ENCODE measurements at places on chromosomes 2 and 18.

DNA sequence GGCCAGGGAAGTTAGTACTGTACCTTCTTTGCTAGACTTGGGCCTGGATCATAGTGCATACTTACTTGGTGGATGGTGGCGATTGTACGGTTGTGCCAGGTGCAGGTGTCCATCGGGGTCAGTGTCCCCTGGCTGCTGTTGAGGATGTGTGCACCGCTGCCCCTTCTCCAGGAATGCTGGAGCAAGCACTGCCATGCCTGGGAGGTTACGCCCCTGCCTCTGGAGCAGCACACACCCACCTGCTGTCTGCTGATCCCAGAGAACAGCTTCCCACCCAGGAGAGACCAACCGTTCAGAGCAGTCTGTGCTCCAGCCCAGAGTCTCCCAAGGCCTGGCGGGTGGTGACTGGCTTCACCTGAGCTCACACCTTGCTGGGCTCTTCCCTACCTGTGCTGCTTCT is 286.8 kb upstream of the HS6ST1 start:
- DNase-seq, result no peak

DNA sequence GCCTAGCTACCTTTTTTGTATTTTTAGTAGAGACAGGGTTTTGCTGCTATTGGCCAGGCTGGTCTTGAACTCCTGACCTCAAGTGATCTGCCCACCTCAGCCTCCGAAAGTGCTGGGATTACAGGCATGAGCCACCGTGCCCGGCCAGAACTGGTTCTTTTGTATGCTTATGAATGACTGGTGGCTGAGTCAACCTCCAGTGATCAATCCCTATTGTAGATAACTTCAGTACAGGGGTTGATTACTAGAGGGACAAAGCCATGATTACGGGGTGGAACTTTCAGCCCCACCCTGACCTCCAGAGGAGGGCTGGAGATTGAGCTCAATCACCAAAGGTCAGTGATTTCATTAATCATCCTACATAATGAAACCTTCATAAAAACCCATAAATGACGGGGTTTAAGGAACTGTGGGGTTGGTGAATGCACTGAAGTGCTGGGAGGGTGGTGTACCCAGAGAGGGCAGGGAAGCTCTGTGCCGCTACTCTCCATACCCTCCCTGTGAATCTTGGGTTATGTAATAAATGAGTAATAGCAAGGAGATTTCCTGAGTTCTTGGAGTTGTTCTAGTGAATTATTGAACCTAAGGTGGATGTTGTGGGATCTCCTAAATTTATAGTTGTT is 281.8 kb upstream of the CXCR4 start:
- no peak for DNase-seq

DNA sequence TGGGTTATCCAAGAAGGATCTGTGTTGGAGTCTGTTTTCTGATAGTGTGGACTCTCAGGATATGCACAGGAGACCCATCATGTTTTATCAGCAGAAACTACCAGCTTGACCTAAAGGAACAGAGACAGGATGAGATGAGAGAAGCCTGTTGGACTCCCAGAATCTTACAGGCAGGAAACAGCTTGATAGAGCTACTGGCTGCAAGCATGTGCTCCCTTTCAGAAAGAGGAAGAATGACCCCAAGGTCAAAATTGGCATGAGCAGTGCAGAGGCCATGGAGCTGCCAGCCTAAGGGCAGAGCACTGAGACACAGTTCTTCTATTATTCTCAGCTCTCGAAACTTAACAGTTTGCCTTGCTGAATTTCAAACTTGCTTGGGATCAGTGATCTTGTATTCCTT is 135.2 kb upstream of the NFATC1 start:
- DNase-seq, result no peak

DNA sequence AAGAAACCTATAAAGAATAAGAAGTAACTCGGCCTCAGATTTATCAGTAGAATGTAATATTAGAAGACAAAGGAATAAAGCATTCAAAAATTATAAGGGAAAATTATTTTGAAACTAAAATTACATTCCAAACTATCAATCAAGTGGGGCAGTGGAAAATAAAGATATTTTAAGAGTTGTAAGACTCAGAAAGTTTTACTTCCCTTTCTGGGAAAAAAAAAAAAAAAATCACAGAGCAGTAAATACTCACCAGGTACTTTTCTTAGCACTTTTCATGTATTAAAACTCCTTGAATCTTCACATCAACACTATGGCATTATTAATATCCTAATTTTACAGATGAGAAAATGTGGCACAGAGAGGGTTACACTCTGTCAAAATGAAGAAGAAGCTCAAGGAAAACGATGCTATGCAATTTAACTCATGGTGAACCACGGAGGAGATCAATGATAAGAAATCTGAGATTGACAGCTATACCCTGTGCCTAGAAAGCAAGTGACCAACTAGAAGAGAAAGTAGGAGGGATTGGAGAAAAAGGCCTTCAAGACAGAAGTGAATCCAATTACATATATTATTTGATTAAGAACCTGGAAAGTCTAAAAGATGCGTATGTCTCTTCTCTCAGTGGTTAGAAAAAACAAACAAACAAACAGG is 238.9 kb upstream of the ID2 start:
- DNase-seq, result no peak

GRCh38 chr2:215271446-215271845 is 40.4 kb upstream of the ATIC start:
- no peak for DNase-seq

DNA sequence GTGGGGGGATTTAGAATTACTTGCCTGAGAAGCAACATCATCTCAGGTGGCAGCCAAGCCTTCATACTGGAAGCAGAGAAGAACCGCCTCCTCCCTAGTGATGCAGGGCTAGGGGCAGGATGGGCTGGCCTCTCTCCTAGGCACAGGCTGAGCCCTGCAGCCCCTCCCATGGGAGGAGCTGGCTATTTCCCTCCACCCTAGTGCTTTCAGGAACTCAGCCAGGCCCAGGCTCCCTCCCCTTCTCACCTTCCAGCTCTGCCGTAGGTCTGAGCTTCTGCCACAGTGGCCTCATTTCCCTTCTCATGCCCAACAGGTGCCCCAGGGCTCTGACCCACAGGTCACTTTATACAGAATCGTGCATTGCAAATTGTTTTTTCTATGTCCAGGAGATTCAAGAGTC is 31.0 kb downstream of the CENPA start:
- DNase-seq, result no peak

GRCh38 chr2:98822301-98823164 is 91.6 kb upstream of the MGAT4A start:
- no peak for DNase-seq

DNA sequence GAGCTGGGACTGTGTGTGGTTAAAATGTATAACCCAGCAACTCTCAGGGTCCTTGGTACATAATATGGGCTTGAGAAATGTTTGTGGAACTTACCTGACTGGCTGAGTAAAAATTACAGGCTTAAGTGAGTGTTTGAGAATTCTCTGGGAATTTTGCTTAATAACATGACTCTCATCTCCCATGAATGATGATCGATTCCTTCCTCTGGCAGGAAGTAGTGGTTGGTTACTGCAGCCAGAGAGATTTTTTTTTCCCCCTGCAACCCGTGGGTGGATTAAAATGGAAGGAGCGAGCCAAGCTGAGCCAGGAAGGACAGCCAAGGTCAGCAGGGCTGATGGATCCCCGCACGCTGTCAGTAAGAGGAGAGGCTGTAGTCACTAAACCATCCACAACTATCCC is 40.6 kb upstream of the RFX8 start:
- peak; percentile 31 for DNase-seq

GRCh38 chr2:45755585-45756335 is 104.3 kb downstream of the PRKCE start:
- peak; percentile 74 for DNase-seq

GRCh38 chr2:128327180-128327964 is 8.7 kb upstream of the HS6ST1 start:
- DNase-seq, result no peak

- peak; percentile 69 for DNase-seq
These were observed 178.0 kb downstream of the MCFD2 start for GRCh38 chr2:46737577-46737976.

DNA sequence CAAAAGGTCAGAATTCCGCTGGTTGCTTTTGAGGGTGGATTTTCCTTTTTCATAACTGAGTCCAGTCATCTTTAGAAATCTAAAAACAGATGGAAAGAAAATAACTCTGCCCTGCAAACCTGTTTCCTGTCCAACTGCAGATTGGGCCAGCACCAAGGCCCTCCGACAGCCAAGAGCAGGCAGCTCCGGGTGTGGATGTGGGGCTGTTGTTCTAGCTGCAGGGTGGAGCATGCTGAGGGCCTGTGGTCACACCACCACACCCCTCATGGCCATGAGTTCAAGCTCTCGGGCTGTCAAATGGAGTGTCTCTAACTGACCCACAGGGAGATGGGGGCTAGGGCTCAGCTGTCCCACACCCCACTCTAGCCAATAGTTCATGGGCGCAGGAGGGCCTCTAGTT is 69.3 kb upstream of the BZW1 start:
- no peak for DNase-seq

- peak; percentile 4 for DNase-seq
These were observed 144.6 kb downstream of the TDRD15 start for GRCh38 chr2:21268197-21268877.

- no peak for DNase-seq
These were observed 222.6 kb downstream of the ANAPC1 start for GRCh38 chr2:111661286-111661940.

GRCh38 chr18:63107171-63107845 is 212.3 kb downstream of the BCL2 start:
- no peak for DNase-seq

- no peak for DNase-seq
These were observed 318.7 kb upstream of the UBE2E3 start for GRCh38 chr2:180661686-180662030.

DNA sequence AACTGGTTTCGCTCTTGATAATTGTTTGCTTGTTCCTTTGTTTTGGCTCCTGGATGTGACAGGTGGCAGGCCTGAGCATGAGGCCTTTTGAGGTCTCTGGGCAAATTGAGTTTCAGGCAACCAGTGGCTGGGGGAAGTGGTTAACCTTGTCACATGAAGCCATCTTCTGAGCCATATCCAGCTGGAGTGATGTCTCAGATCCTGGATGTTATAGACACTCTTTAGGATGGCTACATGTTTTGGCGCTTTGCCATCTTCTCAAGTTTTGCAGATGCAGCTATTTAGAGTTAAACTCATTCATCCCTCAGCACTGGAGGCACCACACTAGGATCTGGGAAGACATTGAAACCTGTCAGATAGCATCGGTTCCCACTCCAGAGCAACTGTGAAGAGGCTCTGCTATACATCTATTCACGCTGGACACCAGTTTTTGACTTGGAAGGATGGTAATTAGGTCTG is 25.3 kb upstream of the TACR1 start:
- DNase-seq, result no peak

GRCh38 chr2:23669413-23670244 is 257.3 kb downstream of the ATAD2B start:
- peak; percentile 8 for DNase-seq

DNA sequence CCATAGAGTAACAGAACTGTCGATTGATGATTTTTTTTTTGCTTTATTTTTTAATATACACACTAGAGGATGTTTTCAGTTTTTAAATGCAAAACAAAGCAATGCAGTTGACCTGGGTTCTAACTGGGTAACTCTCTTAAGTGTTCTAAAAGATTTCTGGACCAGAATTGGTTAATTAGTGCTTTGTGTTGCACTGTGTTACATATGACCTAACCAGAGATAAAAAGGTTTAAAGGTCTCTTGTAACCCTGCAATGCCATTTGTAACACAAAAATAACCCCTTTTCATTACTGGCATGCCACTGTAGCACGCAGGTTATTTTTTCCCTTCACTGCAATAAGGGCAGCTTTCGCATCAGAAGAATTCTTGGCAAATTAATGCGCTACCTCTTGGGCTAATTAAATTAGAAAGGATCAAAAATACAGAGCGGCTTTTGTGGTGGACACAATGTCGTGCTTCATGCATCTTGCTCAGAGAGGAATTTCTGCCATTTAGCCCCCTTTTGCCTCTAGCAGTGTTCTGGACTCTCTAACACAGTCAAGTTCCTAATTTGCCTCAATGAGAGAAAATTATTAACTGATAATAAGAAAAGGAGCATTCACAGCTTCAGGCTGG is 250.8 kb upstream of the ZEB2 start:
- no peak for DNase-seq

- no peak for DNase-seq
These were observed 690.3 kb downstream of the MBD2 start for GRCh38 chr18:53534203-53534602.

- DNase-seq, result no peak
These were observed 186.0 kb downstream of the ANKRD30B start for GRCh38 chr18:14933964-14934363.

- peak; percentile 32 for DNase-seq
These were observed 11.7 kb downstream of the PHOSPHO2 start for GRCh38 chr2:169705927-169706326.

Measured in M059J (cell line).